ENCODE measurements at places on chromosomes 4 and X.

DNA sequence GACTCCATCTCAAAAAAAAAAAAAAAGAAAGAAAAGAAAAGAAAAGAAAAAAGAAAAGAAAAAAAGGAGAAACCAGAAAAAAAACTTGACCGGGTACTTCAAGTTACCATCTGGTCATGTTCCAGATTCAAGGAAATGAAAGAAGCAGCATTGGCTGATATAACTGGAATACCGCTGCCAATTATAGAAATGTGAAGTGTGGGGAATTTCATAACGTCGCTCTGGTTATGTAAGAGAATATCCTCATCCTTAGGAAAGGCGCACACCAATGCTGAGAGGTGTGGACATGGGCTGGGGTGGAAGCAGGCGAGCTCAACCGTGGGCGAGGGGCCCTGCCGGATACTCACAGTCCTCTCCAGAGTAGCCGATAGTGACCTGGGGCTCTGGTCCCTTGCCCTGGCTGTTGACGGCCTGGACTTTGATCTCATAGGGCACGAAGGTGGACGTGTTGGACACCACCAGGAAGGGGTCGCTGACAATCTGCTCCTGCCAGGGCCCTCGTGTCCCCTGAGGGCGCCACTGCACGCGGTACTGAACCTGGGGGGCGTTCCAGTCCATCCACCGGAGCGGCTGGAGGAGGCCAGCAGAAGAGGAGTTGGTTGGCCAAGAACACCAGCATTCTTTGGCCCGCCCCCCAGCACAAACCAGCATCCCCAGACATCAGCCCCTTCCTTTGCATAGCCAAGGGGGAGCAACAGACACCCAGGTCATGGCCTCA, 19.5 kb downstream of the L1CAM start:
- ATAC-seq: no peak

DNA sequence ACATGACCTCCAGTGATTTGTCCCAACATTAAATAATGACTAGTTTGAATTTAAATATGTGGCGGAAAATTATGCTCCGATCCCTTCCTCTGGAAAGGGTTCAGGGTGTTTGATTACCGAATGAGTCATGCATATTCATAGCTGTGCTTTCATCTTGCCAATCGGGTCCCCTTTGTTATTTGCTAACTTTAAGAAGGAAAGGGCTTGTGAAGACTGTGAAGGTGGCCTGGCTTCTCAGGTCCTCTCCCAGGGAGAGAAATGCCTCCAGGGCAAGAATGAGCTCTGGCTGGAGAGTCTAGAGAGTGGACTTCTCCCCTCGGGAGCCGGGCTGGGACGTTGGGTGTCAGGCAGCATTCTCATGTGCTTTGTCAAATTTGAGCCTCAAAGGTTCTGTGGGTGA, 155.5 kb upstream of the PSAPL1 start:
- no peak for ATAC-seq

DNA sequence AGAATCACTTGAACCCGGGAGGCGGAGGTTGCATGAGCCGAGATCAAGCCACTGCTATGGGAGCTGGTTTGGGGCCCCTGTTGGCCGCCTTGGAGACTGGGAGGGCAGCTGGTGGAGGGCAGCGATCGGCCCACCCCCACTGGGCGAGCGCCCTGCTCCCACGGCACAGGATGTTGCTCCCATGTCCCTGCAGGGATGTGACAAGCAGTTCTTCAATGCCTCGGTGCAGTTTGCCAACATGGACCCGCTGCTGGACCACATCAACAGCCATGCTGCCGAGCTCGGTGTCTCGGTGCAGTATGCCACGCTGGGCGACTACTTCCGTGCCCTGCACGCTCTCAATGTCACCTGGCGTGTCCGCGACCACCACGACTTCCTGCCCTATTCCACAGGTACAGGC, 19.4 kb downstream of the MAN2B2 start:
- ATAC-seq: no peak

DNA sequence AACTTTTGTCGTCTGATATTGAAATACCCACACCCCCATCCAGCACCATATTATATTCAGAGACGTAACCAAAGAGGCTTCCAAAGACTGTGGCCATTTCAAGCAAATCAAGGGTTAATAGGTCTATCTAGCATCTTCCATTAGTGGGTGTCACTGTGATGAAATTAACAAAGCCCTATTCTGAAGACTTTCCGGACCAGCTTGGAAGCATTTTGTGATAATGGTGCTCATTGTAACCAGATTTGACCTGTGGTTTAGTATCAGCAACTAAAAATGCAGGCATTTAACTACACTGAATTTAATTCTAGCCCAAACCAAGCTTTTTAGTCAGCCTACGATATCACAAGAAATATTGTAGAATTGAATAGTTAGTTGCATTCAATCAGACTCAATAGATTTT, 309.7 kb upstream of the TENM3 start:
- ATAC-seq: no peak

GRCh38 chrX:31836479-31836878, 764.6 kb upstream of the FTHL17 start:
- ATAC-seq: no peak

DNA sequence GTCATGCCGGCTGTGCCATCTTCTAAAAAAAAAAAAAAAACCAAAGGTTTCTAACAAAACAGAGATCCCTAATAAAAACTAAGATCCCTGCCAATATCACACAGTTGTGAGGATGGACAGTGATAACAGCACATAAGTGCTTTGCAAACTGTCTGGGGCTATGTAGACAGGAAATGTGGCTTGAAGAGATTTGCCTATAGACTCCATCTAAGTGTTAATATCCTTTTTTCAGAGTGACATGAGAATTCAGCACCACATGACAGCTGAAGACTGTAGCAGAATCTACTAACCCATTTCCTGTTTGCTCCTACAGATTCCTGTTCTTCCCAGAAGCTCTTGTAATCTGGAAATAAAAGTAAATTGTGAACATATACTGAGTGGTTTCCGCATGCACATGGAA, 215.4 kb downstream of the KDR start:
- no peak for ATAC-seq

DNA sequence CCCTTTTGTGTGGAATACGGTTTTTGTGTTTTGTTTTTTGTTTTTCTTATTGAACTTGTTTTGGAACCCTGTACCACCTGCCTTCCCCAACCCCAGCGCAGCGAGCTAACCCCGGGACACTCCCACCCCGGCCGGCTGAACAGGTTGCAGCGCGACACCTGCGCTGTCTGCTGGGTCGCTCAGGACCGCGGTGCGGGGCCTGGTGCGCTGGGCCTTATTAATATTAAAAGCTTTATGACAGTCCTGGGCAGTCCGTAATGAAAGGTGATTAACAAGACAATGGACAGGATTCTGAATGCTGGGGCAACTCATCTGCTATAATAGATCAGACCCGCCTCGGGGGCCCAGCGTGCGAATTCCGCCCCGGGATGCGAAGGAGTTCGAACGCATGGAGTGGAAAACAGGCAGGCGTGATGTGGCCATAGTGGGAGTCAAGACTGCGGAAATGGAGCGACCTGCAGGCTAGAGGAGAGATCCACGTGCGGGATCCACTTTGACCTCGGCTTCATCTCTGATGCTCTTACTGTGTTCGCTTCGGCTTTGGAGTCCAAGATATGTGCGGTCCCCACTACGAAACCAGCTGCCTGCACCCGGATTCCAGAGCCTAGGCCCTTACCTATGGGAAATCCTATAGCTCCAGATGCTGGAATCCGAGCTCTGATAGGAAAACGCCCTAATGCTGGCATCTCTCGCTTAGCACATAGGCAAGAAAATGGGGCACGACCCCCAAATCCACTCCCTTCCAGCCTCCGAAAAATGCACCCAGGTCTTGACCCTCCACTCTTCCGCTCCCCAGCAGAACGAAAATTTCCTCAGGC, 69.0 kb upstream of the TMEM33 start:
- no peak for ATAC-seq

- ATAC-seq: no peak
Measured at GRCh38 chr4:7722766-7723387, 216.8 kb downstream of the AFAP1 start.

GRCh38 chr4:5391492-5391891, 316.9 kb downstream of the EVC2 start:
- ATAC-seq: no peak

DNA sequence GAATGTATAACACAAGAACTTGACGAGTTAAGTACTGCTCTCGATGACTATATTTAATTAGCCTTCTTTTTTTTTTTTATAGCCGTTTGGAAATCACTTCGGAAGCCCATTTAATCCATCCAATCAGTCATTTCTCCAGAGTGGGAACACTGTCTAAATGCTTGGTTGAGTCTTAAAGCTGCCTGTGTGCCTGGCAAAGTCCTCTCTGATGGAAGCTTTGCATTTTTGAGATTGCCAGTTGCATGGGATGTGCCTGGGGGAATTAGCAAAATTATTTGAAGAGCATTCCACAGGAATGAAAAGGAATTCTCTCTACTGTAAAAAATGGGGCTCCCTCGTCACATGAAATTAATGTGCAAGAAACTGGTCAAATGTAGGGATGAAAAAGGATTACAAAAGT, 398.8 kb upstream of the RPS6KA3 start:
- ATAC-seq: no peak

- no peak for ATAC-seq
Measured at GRCh38 chr4:20283039-20283438, 31.3 kb downstream of the SLIT2 start.
